Gastroesophageal sphincter (tissue), 4 donors: ENCODE measurements at places on chromosomes 7 and 10.

DNA sequence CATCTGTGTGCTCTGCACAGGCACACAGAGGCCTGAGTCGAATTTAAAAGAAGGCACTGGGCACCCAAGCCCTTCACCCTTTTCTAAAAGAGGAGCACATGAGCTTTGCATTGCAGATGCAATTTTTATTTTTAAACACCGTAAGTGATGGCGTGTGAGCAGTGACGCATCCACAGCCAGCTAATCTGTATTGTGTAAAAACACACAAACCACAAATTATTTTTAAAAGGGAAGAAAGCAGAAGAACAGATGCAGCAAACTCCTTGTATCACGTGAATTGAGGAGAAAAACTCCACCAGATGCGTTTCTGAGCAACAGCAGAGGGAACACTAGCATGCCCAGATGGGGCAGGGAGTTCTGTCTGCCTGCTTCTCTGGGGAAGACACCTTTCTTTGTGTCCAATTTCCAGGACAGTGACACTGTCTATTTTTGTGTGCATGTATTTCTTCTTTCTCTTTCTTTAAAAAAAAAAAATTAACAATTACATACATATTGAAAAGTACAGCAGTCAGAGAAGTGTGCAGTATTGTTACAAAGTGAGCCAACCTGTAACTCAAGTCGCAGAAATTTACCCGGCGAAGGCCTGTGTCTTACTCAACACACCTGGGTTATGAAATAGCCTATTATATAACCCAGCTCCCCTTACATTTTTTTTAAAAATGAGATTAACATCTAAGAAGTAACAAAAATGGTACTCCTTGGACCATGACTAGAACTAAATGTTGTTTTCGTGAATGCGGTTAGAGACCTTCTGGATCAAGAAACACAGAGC is 39.2 kb downstream of the EEPD1 start:
- peak overlapping the region; percentile 30 for H3K27ac ChIP-seq
- peak; percentile 48 for ATAC-seq
- no peaks in the 10 kb centered on the region for H3K27me3 ChIP-seq
- no peak overlapping the region for H3K4me3 ChIP-seq
- H3K36me3 ChIP-seq, result no peaks in the 10 kb centered on the region

DNA sequence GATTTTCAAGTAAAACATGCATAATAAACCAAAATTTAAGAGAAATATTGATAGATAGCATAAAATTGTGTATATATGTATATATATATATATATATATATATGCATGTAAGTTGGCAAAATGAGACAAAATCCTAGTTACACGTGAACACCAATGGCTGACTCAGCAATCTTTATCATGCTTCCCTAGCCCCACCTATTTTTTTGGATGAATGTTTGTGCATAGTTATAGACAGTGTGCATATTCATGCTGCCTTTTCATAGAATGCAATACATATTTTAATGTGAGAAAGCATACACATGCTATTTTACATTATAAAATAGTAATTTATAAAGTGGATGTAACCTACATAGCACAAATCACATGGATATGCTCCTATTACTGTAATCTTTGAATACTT is 230.3 kb downstream of the SH2D4B start:
- no peaks in the 10 kb centered on the region for H3K4me1 ChIP-seq
- no peak overlapping the region for H3K27ac ChIP-seq
- H3K36me3 ChIP-seq, result no peaks in the 10 kb centered on the region
- H3K27me3 ChIP-seq, result no peaks in the 10 kb centered on the region
- ATAC-seq, result no peak

DNA sequence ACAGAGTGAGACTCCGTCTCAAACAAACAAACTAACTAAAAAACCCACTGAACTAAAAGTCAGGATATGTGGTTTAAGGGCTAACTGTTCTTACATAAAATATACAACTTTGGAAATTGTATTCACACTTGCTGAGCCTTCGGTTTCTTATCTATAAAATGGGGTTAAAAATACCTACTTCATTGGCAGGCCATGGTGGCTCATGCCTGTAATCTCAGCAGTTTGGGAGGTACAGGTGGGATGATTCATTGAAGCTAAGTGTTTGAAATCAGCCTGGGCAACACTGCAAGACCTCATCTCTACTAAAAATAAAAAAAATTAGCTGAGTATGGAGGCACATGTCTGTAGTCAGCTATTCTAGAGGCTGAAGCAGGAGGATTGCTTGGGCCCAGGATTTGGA is 115.4 kb upstream of the KLF6 start:
- H3K36me3 ChIP-seq, result no peaks in the 10 kb centered on the region
- H3K4me1 ChIP-seq, result peaks cover 15% of the 10 kb centered on the region
- H3K27me3 ChIP-seq, result no peaks in the 10 kb centered on the region
- H3K4me3 ChIP-seq, result no peak overlapping the region
- H3K27ac ChIP-seq, result no peak overlapping the region

- H3K4me3 ChIP-seq, result no peak overlapping the region
- ATAC-seq, result peak; percentile 83
- no peaks in the 10 kb centered on the region for H3K4me1 ChIP-seq
- no peak overlapping the region for H3K27ac ChIP-seq
- no peaks in the 10 kb centered on the region for H3K27me3 ChIP-seq
- H3K36me3 ChIP-seq, result peaks cover 44% of the 10 kb centered on the region
Measured at GRCh38 chr10:124837687-124838086, 36.1 kb downstream of the ABRAXAS2 start.

DNA sequence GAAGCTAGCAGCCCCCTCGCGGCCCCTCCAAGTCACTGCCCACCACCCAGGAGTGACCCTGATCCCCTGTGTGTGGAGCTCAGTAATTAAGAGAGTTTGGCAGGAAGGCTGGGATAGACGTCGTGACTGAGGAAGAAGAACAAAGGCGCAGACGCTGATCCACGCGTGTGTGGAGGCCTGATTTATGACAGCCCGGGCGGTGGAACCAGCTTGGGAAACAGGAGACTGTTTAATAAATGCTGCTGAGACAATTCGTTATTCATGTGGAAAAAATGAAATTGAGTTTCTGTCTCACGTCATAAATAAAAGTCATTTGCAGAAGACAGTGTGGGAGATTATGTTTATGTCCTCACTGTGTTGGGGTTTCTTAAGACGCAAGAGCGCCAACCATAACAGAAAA is 130.8 kb downstream of the ELFN1 start:
- ATAC-seq, result no peak
- H3K4me3 ChIP-seq, result no peak overlapping the region
- peaks cover 16% of the 10 kb centered on the region for H3K27me3 ChIP-seq
- no peaks in the 10 kb centered on the region for H3K4me1 ChIP-seq
- no peaks in the 10 kb centered on the region for H3K36me3 ChIP-seq

DNA sequence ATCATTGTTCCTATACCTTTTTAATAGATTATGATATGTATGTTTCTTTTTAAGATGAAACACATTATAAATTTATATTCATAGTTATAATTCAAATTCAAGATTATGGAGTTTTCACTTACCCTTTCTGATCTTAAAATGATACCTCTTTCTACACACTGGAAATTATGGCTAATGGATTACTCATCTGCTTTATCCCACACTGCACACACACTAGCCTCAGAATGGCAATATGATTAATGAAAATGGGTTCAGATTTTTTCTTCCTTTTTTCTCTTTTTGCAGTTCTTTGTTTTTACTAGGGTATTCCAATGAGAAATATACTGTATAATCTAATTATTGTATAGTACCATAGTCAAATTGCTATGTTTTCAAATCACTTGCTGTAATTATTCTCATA is 82.3 kb upstream of the FZD1 start:
- no peaks in the 10 kb centered on the region for H3K27me3 ChIP-seq
- no peaks in the 10 kb centered on the region for H3K4me1 ChIP-seq
- H3K36me3 ChIP-seq, result no peaks in the 10 kb centered on the region

GRCh38 chr10:92891885-92892690 is 43.8 kb downstream of the EXOC6 start:
- no peak overlapping the region for H3K4me3 ChIP-seq
- peak; percentile 68 for ATAC-seq
- no peaks in the 10 kb centered on the region for H3K27me3 ChIP-seq
- H3K27ac ChIP-seq, result no peak overlapping the region
- H3K4me1 ChIP-seq, result peaks cover 3% of the 10 kb centered on the region

DNA sequence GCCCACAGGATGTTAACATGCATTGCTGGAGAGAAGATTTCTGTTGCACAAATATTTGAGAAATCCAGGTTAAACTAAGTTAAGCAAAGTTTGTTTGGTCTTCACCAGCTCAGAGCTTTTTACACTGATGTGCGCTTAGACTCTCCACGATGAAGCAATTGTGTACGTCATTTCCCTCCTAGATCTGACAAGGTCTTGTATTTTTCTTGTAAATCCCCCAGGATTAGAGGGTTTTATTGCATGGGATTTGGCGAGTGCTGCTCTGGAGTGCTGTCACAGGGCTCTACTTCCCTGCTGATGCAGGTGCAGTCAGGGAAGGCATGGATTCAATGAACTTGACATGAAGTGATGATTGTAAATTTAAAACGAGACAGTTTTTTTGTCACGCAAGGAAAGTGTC is 173.3 kb downstream of the PDE1C start:
- no peaks in the 10 kb centered on the region for H3K4me1 ChIP-seq
- H3K4me3 ChIP-seq, result no peak overlapping the region
- no peak overlapping the region for H3K27ac ChIP-seq

DNA sequence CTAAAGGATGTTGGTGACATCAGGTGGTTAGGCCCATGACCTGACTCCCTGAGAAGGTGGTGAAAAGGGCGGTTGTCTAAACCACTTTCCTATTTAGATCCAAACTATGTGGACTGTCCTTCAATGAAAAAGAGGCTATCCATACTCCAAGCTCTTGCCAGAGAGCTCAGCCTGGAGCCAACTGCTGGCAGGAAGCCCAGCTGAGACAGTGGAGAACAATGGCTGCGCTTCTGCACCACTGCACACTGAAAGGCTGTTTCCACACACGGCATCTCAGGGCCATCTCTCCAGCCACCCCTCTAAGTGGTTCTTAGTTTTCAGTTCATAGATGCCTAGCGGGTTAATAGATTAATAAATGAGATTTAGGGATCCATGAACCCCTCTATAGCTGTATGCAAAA is 488.8 kb upstream of the ZMIZ1 start:
- peak; percentile 51 for ATAC-seq
- H3K36me3 ChIP-seq, result no peaks in the 10 kb centered on the region
- no peak overlapping the region for H3K4me3 ChIP-seq
- H3K27me3 ChIP-seq, result no peaks in the 10 kb centered on the region
- H3K27ac ChIP-seq, result no peak overlapping the region

- no peaks in the 10 kb centered on the region for H3K4me1 ChIP-seq
- ATAC-seq, result no peak
- H3K36me3 ChIP-seq, result no peaks in the 10 kb centered on the region
- peaks cover 33% of the 10 kb centered on the region for H3K27me3 ChIP-seq
- no peak overlapping the region for H3K27ac ChIP-seq
Measured at GRCh38 chr10:45410807-45411606, 37.0 kb downstream of the ALOX5 start.

DNA sequence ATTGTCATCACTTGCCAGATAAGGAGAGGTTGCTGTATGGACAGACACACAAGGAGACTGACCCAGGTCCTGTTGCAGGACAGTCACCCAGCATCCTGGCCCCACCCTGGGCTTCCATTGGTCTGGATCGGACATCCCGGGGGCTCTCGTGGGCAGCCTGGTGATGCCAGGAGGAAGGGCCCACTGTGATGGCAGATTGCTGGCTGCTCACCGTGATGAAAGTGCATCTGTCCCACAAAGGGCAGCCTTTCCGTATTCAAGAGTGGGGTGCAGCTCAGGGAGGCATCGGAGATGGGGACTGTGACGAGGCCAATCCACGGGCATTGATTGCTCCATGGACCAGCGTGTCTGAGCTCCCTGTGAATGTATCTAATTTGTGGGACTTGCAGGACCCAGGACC is 41.3 kb downstream of the PRKAG2 start:
- no peaks in the 10 kb centered on the region for H3K36me3 ChIP-seq
- no peaks in the 10 kb centered on the region for H3K4me1 ChIP-seq
- H3K4me3 ChIP-seq, result no peak overlapping the region
- H3K27me3 ChIP-seq, result no peaks in the 10 kb centered on the region
- H3K27ac ChIP-seq, result no peak overlapping the region

DNA sequence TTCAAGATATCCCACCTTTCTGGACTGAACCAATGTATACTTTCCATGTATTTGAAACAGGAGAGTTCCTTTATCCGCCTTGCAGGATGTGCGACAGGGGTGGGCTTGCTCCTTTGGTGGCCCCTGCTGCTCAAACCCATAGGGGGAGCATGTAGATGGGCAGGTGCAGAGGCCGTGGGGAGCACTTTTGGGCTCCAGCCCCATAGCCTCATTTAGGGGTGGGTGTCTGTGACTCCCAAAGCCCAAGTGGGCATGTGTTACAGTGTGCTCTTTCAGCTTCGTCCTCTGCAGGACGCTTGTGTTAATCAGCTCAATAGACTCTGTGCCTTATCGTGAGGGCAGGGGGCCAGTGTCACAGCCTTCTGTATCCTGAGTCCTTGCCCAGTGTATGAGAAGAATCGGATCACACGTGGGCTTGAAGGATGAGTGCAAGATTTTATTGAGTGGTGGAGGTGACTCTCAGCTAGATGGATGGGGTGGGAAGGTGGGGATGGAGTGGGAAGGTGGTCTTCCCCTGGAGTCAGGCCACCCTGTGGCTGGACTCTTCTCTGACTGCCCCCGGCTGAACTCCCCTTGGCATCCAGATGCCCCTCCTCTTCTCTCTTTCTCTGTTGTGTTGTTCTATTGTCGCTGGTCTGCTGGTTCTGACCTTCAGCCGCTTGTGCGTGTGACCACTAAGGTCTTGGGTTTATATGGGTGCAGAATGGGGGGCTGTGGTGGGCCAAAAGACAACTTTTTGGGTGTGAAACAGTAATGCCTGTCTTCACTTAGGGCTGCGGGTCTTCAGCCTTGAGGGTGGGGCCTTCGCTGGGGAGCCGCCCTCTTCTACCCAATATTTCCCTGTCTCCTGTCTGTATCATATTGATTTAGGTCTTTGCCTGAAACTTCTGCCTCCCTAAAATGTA is 262.2 kb downstream of the GLRX3 start:
- ATAC-seq, result no peak
- no peak overlapping the region for H3K27ac ChIP-seq
- no peak overlapping the region for H3K4me3 ChIP-seq
- no peaks in the 10 kb centered on the region for H3K36me3 ChIP-seq

DNA sequence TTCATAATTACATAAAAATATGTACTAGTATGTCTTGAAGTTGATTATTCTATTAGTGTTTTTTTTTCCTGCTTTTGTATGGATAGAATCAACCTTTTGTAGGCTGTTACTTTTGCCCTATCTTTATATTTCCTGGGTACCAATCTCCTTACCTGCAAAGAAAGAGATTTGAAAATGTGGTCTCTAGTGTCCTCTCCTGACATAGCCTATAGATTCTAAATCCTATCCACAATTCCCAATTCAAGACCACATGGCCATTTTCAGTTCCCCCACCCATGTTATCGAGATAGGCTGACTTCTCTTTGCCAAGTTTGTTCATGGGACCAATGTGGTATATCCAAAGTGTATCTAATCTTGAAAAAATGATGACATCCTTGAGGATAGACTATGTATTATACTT is 269.4 kb upstream of the SEMA3D start:
- no peaks in the 10 kb centered on the region for H3K4me1 ChIP-seq
- no peak overlapping the region for H3K4me3 ChIP-seq
- no peak overlapping the region for H3K27ac ChIP-seq
- H3K36me3 ChIP-seq, result no peaks in the 10 kb centered on the region
- no peak for ATAC-seq

- H3K4me3 ChIP-seq, result no peak overlapping the region
- no peaks in the 10 kb centered on the region for H3K4me1 ChIP-seq
- ATAC-seq, result peak; percentile 92
- no peaks in the 10 kb centered on the region for H3K27me3 ChIP-seq
- H3K27ac ChIP-seq, result peak overlapping the region; percentile 24
Measured at GRCh38 chr10:97612386-97612785, 20.9 kb downstream of the MORN4 start.
